ENCODE measurements at places on chromosomes 7 and 10. TPM values are rescaled to one million over a fixed set of nuclear protein-coding genes. Genes with fewer than 3 reads are reported as not detected.

Gene ADGRA1
- total RNA-seq = not detected

Gene SH2D4B
- 0.16 TPM for total RNA-seq

Gene HOXA3
- total RNA-seq = 9.0 TPM

Gene TRIM50
- total RNA-seq = 0.21 TPM

Gene SPDYE2B
- total RNA-seq = not detected

Gene SCRN1
- total RNA-seq = 44.5 TPM

Gene ATRNL1
- total RNA-seq = 153 TPM

Gene MACC1
- 7.1 TPM for total RNA-seq

Gene MKRN1
- 68.4 TPM for total RNA-seq

Gene KLLN
- total RNA-seq = 0.63 TPM

Gene AS3MT
- total RNA-seq = 4.1 TPM

Gene ZNF503
- total RNA-seq = 12.1 TPM

Gene PTF1A
- total RNA-seq = not detected

Gene TLL2
- 0.90 TPM for total RNA-seq

Gene NXPH1
- total RNA-seq = 2.0 TPM

Gene EPHA1
- total RNA-seq = 3.2 TPM

Gene NEBL
- 28.4 TPM for total RNA-seq

Gene GAD2
- total RNA-seq = 0.11 TPM

All from urinary bladder (tissue), 4 donors.